ENCODE measurements at places on chromosomes 7 and 10. TPM values are rescaled to one million over a fixed set of nuclear protein-coding genes. Genes with fewer than 3 reads are reported as not detected.

GRCh38 chr10:12510984-12511383 lies 161.6 kb downstream of the CAMK1D start:
- ATAC-seq: peak; percentile 65

DNA sequence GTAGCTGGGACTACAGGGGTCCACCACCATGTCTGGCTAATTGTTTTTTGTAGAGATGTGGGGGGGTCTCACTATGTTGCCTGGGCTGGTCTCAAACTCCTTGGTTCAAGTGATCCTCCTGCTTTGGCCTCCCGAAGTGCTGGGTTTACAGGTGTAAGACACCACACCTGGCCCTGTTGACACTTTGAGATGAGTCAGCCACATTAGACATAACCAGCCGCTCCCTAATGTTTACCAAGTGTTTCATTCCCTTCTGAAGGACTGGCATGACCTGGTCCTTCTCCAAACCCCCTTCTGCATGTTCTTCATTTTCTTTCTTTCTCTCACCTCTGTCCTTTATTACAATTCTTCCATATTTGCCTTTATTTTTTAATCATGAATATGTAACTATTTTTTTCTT lies 67.8 kb downstream of the TAF3 start:
- ATAC-seq: no peak

DNA sequence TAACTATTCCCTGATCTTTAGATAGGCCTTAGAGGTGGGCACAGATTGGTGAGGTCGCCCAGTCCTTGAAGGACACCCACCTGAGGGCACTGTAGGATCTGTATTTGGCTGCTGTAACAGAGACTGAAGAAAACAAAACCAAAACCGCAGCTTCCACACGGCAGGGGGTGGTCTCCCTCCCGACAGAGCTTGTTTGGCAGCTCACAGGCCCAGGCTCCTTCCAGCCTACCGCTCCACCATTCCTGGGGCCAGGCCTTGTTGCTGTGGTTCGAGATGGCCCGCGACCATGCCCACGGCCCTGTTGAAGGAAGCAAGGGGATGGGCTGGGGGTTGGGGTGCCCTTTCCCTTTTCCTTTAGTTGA lies 30.4 kb downstream of the ZNF783 start:
- ATAC-seq: no peak

DNA sequence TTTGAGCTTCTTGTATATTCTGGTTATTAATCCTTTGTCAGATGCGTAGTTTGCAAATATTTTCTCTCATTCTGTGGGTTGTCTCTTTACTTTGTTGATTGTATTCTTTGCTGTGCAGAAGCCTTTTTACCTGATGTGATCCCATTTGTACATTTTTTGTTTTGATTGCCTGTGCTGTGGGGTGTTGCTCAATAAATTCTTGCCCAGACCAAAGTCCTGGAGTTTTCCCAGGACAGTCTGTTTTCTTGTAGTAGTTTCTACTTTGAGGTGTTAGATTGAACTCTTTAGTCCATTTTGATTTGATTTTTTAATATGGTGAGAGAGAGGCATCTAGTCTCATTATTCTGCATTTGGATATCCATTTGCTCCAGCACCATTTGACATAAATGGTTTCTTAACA lies 588.7 kb upstream of the MBL2 start:
- no peak for ATAC-seq

- ATAC-seq: no peak
Observed at GRCh38 chr10:12018438-12019282, 23.9 kb downstream of the UPF2 start.

DNA sequence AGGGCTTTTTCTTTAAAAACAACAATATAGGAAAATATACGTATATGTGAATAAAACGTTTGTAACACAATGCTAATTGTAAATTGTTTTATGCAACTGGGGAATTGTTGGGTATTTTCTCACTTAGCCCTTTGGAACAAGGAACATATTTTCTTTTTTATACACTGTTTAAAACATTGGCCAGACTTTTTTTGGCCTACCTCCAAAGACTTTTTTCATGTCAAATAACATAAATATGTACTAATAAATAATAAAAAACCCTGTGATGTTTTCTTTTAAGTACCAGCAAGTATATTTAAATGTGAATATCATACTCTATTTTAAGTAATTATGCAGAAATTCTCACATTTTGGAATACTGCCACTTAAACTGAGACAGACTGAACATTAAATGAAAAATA lies 15.7 kb downstream of the TMEM106B start:
- ATAC-seq: no peak

Gene ZC3HAV1
- 7.2 TPM for total RNA-seq

DNA sequence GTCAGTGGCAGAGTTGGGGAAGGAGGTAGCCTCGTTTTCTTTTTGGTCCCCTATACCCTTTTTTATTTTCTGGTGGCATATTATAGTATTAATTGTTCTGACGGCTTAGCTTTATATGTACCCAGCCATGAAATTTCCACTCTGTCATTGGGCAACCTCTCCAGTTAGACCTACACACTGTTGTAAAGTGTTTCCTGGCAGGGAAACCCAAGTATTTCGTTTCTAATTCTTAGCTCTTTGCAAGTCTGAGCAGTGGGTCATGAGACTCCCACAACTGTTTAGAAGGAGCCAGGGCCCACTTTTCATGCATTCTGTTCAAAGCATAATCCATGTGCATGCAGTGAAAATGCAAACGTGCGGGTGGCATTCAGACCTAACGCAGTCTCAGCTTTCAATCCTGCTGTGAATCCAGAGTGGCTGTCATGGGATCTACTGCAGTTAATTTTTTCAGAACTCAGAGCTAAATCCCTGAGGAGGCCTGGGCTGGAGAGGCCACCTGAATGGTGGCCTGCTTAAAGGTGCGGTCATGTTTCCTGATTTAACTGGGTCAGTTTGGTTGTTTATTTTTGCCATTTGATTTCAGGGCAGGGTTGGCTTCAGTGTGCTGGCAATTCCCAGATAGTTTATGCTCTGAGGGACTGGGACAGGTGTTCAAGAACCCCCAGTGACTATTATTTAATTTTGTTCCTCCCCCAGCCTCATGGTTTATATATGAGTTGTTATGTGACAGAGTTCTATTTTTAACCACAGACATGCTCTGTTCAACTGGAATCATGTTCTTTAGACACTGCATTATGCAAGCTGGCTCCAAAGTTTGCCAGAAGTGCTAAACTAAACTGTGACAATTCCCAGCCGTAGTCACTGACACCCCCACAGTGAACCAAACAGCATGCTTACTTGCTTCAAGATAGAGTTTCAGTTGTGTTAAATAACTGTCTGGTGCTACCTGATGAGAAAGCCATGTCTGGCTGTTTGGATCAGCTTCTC lies 27.4 kb upstream of the SYPL1 start:
- peak; percentile 92 for ATAC-seq

- no peak for ATAC-seq
Observed at GRCh38 chr7:101177644-101178043, 2.4 kb downstream of the NAT16 start.
